Stimulated activated CD4-positive, alpha-beta T cell treated with anti-CD3 and anti-CD28 coated beads, Interleukin-2, amount 100 ng/mL, for 24 hours (primary cell): ENCODE measurements at places on chromosomes 5 and 9.
A peak's percentile ranks its signal among the peaks of the same experiment; 100 is the strongest.

- no peak for DNase-seq
Observed at GRCh38 chr5:2582106-2582505, 169.4 kb downstream of the IRX2 start.

- no peak for DNase-seq
Observed at GRCh38 chr9:113164536-113165300, 13.9 kb downstream of the SLC31A2 start.

DNA sequence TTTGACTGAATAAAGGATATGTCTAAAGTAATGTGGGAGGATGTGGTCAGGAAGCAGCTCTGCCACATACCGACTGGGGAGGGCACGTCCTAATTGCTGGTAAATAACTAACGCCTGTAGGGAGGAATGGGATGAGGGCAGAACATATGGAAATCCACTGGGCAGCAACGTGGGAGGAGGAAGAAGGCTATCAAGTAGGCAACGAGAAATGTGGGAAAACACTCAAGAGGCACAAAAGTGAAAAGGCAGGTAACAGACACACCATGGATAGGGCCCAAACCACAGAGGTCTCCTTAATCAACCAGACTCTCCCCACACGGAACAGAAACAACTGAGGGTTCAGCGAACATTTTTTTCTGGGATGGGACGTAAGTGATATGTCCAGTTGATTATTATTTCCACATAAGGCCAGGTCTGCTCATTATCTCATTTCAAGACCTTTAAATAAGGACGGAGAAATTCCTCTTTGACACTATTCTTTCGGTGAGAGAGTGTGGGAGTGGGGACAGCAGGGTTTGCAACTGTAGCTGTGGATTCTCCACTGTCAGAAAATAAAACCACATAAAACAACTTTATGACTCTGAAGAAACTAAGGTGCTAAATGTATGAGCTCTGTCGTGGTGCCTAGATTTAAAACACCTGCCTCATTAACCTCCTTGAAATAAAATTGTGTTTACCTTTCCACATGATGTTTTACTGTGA lies 17.0 kb downstream of the IARS1 start:
- DNase-seq, result no peak

- DNase-seq, result no peak
Observed at GRCh38 chr9:137026828-137027227, 1.2 kb downstream of the ABCA2 start.

DNA sequence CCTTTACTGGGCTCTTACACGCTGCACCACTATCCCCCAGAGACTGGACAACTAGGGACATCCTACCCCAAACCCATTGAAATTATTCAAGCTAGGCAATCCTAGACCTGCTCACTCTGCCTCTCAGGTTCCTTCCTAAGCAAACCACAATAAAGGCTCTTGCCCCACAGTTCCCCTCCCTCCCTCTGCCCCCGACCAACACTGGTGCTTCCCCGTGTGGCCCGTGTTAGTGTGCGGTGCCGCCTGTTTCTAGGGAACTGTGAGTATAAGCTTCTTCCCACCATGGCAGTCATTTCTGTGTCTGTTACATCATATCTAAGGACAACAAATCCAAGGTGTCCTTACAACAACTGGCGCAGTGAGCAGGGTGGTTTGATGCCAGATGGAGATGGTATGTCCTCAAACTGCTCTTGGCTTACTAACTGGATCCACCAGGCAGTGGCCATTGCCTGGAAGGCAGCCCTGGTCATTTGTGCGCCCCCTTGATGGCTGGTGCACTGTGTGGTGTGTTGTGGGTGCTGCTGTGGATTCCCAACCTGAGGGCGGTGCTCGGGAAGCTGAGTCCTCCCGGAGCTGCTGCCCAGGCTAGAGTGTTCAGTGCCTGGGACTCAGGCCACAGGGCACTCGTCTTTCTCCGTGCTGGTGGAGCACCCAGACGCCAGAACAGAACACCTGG lies 8.4 kb upstream of the MXD3 start:
- DNase-seq, result no peak

DNA sequence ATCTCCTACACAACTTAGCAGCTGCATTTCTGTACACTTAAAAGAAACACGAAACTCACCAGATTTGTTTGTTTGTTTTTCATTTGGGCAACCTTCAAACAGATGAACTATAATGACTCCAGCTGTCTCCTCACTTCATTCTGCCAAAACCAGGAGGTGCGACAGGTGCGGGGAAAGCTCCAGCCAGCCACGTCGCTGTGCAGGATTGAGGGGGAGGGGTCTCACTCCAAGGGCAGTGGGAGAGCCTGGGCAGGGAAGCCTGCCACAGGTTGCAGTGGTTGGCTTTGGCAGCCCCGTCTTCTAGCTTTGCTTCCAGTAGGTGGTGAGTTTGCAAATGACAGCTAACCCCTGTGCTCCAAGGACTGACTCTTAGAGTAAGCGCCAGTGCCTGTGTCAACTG lies 215.8 kb downstream of the CEMIP2 start:
- DNase-seq, result no peak

DNA sequence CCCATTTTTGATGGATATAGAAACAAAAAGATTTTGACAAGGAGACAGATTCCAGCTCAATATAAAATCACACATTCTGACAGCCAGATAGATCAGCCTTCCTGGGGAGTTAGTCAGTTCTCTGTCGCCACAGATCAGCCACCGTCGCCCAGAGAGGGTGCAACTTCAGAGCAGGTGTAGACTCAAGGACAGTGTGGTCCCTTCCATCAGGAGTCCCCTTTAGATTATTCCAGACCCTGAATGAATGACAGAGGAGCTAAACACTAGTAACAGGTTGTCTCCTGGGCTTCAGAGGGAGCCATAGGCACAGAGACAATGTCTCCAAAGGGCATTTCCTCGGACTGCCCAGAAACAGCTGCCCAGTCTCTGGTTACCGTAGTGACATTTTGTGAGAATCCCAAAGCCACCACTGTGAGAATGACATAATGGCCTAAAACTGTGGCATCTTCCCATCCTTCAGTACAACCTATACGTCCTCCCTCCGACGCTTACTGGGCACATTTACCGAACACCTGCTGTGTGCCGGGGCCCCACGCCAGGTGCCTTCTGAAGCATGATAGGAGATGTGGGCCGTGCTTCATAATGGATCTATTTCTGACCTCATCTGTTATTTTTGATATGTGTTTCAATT lies 47.4 kb upstream of the SLC2A8 start:
- no peak for DNase-seq

- DNase-seq, result no peak
Observed at GRCh38 chr5:170092455-170093101, 13.1 kb upstream of the FOXI1 start.

- DNase-seq, result no peak
Observed at GRCh38 chr9:27673641-27674040, 100.4 kb upstream of the C9orf72 start.

- no peak for DNase-seq
Observed at GRCh38 chr5:76809141-76809540, 9.7 kb upstream of the F2RL1 start.

GRCh38 chr9:83007521-83008300 lies 55.2 kb downstream of the RASEF start:
- no peak for DNase-seq

DNA sequence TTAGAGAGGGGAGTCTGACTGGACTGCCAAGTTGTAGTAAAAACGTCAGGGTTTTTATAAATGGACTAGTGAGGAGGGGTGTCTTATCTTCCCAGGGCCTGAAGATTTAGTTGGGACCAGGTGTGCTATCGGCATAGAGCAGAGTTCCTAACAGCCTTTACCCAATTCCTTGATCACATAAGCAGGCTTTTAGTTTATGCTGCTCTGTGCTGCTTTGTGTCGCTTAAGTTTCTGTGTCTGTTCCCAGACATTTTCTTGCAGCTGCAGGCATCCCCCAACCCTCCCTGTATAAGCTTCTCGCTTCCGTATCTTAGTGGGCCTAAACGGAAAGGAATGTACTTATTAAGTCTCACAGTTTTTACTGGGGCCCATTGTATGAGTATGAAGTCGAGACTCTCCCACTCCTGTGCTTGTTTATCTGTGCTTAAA lies 2.6 kb upstream of the SMC5 start:
- no peak for DNase-seq

GRCh38 chr9:109354190-109354589 lies 33.3 kb upstream of the EPB41L4B start:
- DNase-seq, result no peak

DNA sequence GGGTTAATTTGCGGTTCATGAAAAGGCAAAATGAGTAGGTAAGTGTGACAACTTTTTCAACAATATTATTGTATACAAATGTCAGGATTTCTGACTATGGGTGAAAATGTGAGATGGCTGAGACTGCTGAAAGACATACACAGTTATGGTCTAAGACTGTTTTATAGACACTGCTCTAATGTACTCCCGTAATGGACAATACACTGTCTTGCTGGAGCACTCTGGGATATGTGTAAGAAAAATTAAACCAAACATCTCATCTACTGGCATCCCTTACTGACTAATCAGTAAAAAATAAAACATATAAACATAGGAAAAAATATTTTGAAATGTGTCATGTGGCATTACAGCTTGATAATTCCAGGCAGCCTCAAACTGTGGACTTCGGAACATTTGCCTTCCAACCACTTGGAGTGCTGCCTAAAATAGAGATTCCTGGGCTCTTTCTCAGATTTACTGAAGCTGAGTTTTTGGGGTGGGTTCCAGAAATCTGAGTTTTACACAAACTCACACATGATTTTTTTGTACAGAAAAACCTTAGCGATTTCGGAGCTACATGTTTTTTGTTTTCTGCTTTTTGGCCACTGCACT lies 233.9 kb upstream of the TBCA start:
- DNase-seq, result no peak

GRCh38 chr5:175711472-175712312 lies 53.8 kb downstream of the HRH2 start:
- no peak for DNase-seq

GRCh38 chr5:149581192-149581861 lies at the start of gene ARHGEF37:
ARHGEF37 (plus strand) TSS chr5:149581498; CDS start chr5:149597770, 16,272 bp downstream.
- DNase-seq, result peak; percentile 70

DNA sequence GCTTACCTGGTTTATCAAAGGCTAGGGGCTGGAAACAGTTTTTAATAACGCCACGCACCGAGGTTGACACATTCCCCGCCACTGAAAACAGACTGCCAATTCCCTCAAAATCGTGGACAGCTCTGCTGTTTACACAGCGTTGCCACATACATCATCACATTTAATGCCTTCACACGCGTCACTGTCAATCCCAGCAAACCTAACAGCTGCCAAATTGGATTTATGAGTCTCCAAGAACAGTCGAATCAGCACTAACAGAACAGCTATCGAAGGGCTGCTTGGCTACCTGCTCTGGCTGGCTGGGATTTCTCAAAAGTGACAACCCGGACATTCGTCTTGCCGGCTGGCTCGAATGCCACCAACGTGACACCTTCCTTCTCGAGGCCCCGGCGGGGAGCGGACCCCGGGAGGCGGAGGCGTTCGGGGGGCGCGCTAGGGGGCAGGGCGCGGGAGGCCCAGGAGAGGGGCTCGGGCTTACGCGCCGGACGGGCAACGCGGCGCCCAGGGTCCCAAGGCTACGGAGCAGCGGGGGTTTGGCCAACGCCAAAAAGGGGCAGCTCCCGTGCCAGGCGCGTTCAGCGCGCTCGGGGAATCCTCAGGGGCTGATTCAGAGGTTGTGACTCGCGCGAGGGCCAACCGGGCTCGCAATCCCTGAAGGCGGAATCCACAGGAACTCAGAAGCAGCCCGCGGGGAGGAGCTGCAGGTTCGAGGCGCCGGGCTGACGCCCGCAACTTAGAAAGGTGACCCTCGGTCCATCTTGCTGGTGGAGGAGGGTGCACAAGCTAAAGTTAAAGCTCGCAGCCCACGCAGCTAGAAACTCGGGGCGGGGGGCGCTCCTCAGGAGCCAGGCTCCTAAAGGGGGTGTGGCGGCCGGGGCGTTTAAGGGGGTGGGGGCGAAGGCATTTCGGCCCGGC lies 1.2 kb downstream of the CDC14B start:
- peak; percentile 38 for DNase-seq

DNA sequence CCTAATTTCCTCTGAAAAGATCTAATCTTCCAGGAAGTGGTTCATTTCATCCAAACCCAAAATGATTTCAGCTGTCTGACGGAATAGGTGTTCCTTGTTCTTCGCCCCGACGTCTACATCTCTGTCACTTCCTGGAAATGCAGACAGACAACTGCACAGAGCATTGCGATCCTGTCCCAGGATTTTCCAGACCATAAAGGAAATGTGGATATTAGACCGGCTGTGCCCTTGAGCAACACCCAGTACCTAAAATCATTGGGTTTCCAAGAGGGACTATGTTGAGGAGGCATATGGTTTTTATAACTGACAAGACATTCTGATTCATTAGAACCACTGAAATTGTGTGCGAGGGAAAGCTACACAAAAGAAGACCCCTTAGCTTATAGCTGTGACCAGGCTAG lies 74.2 kb downstream of the MSX2 start:
- no peak for DNase-seq

- no peak for DNase-seq
Observed at GRCh38 chr9:37938121-37938891, 34.4 kb upstream of the SLC25A51 start.

DNA sequence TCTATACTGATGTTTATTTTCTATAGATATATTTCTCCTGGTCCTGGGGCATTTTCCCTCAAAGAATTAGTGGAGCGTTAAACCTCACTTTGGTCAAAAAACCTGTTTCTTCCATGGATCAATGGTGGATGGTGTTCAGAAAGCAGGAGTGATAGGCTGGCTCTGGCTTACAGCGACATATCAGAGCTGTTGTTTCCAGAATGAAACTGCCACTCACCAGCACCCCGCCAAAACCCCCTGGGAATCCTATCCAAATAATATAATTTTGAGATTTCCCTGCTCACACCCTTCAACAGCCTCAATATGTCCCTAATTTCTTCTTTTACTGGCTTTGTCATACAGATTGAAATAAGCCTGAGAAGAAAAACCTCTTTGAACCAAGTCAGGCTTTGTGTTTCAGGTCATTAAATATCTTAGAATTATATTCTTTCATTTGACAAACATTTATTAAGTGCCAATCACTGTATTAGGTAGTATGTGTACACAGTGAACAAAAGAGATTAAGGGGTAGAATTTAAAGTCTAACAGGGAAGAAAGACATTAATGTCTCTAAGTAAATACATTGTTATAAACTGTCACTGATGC lies 144.5 kb upstream of the GPR151 start:
- DNase-seq, result no peak
